T-cell (primary cell): ENCODE measurements at places on chromosomes 2 and 18. TPM values are rescaled to one million over a fixed set of nuclear protein-coding genes. Genes with fewer than 3 reads are reported as not detected.
A peak's percentile ranks its signal among the peaks of the same experiment; 100 is the strongest.

The C1QL2 gene
- not detected for total RNA-seq

The SNTG2 gene
- total RNA-seq = 4.8 TPM

The TMEFF2 gene
- not detected for total RNA-seq

GRCh38 chr2:230575642-230576324 lies 136.9 kb upstream of the CAB39 start:
- no peaks in the 10 kb centered on the region for H3K27me3 ChIP-seq
- peak; percentile 53 for DNase-seq
- H3K27ac ChIP-seq = peak overlapping the region; percentile 68

DNA sequence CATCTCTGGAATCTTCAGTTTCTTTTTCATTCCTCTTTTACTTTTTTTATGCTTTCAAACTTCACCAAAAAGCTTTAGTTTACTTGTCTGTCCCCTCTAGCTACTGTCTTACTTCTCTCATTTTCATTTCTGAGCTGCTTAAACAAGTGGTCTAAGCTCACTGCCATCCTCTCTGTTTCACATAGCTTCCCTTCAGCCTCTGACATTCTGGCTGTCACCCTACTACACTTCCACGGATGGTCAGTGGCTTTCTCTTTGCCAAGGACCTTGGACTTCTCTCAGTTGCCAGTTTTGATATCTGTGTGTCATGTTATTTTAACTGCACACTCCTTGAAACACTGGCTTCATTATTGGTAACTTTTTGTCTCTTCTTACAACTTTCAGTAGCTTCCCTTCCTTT lies 176.1 kb downstream of the IKZF2 start:
- H3K36me3 ChIP-seq = no peaks in the 10 kb centered on the region
- no peak overlapping the region for H3K4me3 ChIP-seq
- no peak for DNase-seq
- H3K27ac ChIP-seq = no peak overlapping the region
- no peaks in the 10 kb centered on the region for H3K4me1 ChIP-seq

- no peaks in the 10 kb centered on the region for H3K36me3 ChIP-seq
- DNase-seq = no peak
- no peak overlapping the region for H3K27ac ChIP-seq
- H3K4me1 ChIP-seq = no peaks in the 10 kb centered on the region
These were observed 110.3 kb downstream of the SP3 start for GRCh38 chr2:173854840-173855239.

GRCh38 chr2:5764041-5764440 lies 71.9 kb downstream of the SOX11 start:
- no peaks in the 10 kb centered on the region for H3K4me1 ChIP-seq
- no peaks in the 10 kb centered on the region for H3K36me3 ChIP-seq
- no peaks in the 10 kb centered on the region for H3K27me3 ChIP-seq
- no peak for DNase-seq
- H3K4me3 ChIP-seq = no peak overlapping the region

- peaks cover 54% of the 10 kb centered on the region for H3K4me1 ChIP-seq
- no peak overlapping the region for H3K4me3 ChIP-seq
- no peak for DNase-seq
These were observed 2.3 kb upstream of the LPIN2 start for GRCh38 chr18:3015204-3015592.

- H3K4me1 ChIP-seq = no peaks in the 10 kb centered on the region
- no peak overlapping the region for H3K4me3 ChIP-seq
- DNase-seq = no peak
These were observed 172.9 kb downstream of the MAIP1 start for GRCh38 chr2:200128296-200128695.

DNA sequence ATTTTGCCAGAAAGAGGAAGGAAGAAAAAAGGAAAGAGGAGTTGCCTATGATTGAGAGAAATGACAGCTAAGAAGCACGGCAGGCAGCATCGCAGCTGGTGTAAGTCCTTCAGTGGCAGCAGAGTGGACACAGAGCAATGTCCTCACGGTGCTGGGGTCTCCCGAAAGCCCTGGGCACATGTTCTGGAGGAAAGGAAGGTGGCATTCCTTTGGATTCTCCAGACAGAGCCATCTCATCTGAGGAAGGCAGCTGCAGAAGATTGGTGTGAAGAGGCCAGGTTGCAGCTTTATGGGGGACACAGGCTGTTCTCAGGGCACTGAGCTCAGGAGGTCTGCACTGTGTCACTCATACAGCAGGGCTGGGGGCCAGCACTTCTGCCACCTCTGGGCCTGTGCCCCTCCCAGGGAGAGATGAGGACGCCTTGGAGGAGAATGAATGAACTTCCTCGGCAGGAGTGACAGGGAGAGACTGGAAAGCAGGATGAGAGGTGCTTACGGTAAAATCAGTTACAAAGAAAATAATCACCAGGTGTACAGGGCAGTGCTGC lies 252.0 kb upstream of the MYT1L start:
- DNase-seq = no peak
- H3K4me3 ChIP-seq = no peak overlapping the region
- H3K36me3 ChIP-seq = no peaks in the 10 kb centered on the region
- no peaks in the 10 kb centered on the region for H3K4me1 ChIP-seq
- no peak overlapping the region for H3K27ac ChIP-seq
- H3K27me3 ChIP-seq = no peaks in the 10 kb centered on the region
